ENCODE measurements at places on chromosomes 5 and 9.

DNA sequence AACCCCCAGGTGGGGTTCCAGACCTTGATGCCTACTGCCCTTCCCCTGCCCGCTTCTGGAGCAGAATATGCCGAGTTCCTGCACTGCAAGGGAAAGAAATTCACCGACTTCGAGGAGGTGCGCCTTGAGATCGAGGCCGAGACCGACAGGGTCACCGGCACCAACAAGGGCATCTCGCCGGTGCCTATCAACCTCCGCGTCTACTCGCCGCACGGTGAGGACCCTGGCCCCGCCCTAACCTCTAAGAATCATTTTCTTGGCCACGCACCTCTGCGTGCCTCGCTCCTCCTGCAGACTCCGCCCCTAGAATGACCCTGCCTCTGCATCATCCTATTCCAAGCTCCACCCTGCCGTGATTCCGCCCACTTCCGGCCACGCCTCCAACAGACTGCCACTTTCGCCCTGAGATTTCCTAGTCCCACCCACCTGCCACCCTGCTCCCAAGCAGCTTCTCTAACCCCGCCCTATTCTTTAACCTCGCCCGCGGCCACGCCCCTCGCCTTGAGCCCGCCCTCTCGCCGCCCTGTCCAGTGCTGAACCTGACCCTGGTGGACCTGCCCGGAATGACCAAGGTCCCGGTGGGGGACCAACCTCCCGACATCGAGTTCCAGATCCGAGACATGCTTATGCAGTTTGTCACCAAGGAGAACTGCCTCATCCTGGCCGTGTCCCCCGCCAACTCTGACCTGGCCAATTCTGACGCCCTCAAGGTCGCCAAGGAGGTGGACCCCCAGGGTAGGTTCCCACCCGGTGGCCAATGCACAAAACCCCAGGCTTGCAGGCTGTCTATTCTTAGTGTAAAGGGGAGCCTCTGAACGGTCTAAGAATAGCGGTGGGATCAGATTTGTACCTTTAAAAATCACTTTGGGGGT lies 15.6 kb downstream of the DNM1 start:
- peak overlapping the region; percentile 97 for H3K27ac ChIP-seq
- H3K36me3 ChIP-seq, result peaks cover 24% of the 10 kb centered on the region
- H3K27me3 ChIP-seq, result peaks cover 4% of the 10 kb centered on the region
- peaks cover 12% of the 10 kb centered on the region for H3K4me1 ChIP-seq
- peak overlapping the region; percentile 75 for H3K4me3 ChIP-seq
- peak; percentile 99 for DNase-seq

DNA sequence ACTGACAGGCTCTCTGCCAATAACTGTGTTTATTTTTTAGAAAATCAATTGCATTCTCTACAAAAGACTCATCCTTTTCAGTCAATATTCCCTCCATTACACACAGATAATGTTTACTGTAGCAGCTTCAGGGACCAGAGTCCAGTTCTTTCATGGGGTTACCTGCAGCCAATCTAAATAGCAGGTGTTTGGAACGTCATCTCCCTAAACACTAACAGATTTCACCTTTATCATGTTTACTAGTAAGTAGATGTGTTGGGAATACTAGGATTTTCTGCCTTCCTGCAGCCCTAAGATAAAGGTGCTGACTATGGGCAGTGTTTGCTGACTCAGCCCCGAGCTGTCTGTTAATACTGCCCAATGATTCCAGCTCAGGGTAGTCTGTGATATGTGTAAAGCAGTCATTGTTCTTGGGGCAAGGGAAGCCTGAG lies 447.0 kb downstream of the KIF4B start:
- H3K27ac ChIP-seq, result no peak overlapping the region
- no peak overlapping the region for H3K4me3 ChIP-seq
- H3K36me3 ChIP-seq, result peaks cover 3% of the 10 kb centered on the region
- no peaks in the 10 kb centered on the region for H3K27me3 ChIP-seq
- no peak for DNase-seq

- no peak overlapping the region for H3K27ac ChIP-seq
- H3K36me3 ChIP-seq, result no peaks in the 10 kb centered on the region
- no peak overlapping the region for H3K4me3 ChIP-seq
- no peak for DNase-seq
Observed at GRCh38 chr5:34585601-34586104, 70.5 kb upstream of the RAI14 start.

- no peak overlapping the region for H3K4me3 ChIP-seq
- no peaks in the 10 kb centered on the region for H3K4me1 ChIP-seq
- H3K36me3 ChIP-seq, result no peaks in the 10 kb centered on the region
- H3K27ac ChIP-seq, result no peak overlapping the region
- no peak for DNase-seq
Observed at GRCh38 chr9:111050819-111051218, 12.5 kb upstream of the LPAR1 start.

- H3K4me3 ChIP-seq, result no peak overlapping the region
- H3K27me3 ChIP-seq, result peaks cover 4% of the 10 kb centered on the region
- no peaks in the 10 kb centered on the region for H3K36me3 ChIP-seq
Observed at GRCh38 chr5:134026521-134027287, 21.9 kb upstream of the VDAC1 start.

DNA sequence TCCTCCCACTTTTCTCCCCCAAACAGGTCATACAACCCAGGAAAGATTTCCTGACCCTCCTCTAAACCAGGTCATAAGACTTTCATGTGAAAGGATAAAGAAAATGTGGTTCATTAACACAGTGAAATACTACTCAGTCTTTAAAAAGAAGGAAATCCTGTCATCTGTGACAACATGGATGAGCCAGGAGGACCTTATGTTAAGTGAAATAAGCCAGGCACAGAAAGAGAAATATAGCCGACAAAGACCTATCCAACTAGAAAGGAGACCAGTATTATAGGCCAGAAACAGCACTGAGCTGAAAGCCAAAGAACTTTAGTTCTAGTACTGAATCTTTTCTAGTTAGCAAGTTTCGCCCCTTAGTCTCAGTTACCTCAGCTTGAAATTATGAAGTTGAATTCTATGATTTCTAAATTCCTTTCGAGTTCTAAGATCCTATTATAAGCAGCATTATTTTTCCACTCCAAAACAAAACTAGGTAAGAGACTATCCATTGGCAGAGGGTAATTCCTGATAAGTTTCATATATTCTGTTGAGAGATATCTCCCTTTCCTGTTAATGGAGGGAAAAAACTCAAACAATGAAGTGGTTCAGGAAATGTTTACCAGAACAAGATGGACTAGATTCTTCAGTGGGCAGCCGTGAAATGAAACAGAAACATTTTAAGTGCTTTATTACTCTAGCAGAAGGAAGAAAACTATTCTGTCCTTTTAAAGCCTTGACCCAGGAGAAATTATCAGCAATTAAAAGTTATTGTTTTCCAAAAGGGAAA lies 42.5 kb downstream of the GNA14 start:
- H3K4me3 ChIP-seq, result no peak overlapping the region
- H3K4me1 ChIP-seq, result peaks cover 82% of the 10 kb centered on the region
- H3K27me3 ChIP-seq, result no peaks in the 10 kb centered on the region

DNA sequence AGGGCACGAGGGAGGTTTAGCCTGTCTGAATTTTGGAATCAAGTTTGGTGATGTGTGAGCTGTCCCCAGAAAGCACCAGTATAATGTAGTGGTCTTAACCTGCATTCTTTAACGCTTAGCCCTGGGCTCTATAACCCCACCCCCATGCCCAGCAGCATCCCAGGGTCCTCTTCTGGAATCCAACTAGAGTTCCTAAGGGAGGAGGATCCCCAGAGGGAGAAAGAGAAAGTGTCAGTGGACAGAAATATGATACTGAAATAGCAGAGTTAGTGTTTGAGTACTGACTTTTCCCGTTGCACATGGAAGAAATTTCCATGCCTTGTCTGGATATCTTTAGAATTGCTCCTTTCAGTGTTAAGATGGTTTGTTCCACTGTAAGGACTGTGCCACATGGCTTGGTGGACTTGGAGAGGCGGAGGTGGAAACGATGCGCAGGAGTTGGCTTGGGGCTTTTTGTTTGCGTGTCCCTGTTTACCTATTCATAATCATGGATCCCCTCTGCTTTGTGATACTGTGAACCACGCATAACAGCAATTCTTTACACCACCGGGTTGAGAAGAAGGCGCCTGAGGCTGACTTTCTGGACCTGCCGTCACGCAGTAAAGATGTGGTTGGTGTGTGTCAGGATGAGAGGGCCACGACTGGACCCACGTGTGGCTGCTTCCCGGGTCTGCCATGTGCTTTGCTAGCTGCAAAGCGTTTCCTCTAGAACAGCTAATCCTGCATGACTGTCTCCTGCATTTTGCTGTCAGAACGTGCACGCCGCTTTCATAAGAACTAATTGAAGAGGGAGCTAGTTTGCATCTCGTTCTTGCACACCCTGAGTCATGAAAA lies 142.3 kb downstream of the SMARCA2 start:
- H3K4me1 ChIP-seq, result peaks cover 61% of the 10 kb centered on the region
- no peak for DNase-seq
- no peaks in the 10 kb centered on the region for H3K36me3 ChIP-seq
- peak overlapping the region; percentile 99 for H3K27ac ChIP-seq
- no peaks in the 10 kb centered on the region for H3K27me3 ChIP-seq
- H3K4me3 ChIP-seq, result peak overlapping the region; percentile 55

DNA sequence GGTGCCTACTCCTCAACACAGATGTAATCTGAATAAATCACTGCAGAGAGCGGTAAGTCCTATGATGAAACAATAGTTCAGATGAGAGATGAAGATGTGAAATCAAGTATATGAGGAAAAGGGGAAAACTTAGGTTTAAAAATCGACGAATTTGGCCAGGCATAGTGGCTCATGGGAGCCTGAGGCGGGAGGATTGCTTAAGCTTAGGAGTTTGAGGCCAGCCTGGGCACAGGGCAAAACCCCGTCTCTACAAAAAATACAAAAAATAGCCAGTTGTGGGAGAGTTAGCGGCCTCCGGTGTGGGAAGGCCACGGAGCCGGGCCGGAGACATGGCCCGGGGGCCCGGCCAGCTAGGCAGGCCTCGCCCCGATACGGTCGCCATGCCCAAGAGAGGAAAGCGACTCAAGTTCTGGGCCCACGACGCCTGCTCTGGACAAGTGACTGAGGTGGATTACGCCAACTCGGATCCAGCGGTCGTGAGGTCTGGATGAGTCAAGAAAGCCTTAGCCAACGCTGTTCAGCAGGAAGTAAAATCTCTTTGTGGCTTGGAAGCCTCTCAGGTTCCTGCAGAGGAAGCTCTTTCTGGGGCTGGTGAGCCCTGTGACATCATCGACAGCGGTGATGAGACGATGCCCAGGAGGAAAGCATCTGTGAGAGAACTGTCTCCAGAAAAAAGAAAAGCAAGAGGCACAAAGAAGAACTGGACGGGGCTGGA lies 62.8 kb upstream of the SUB1 start:
- no peaks in the 10 kb centered on the region for H3K27me3 ChIP-seq
- H3K4me3 ChIP-seq, result no peak overlapping the region
- H3K27ac ChIP-seq, result no peak overlapping the region
- H3K4me1 ChIP-seq, result no peaks in the 10 kb centered on the region
- DNase-seq, result no peak
- H3K36me3 ChIP-seq, result no peaks in the 10 kb centered on the region

DNA sequence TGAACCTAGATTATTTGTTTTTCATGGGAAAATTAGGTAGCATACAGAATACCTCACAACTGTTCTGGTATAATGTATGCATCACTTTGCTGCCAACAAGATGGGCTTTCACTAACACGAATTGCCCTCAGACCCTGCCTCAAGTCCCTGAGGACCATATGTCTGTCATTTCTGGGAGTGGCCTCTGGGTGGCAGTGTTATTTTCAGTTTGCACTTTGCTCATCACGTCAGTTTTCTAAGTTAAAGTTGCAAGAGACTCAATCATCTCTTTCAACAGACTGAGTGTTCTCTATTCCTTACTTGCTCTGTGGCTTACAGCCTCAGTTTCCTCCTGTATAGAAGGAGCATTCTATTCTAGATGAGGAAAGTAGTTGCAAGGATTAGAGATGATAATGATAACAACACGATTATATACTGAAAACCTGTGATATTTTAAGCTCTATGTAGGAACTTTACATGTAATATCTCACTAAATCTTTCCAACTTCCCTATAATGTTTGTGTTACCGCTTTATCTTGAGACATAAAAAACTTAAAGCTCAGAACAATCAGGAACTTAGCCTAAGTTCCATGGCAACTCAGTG lies 55.7 kb downstream of the TSSK1B start:
- H3K27me3 ChIP-seq, result no peaks in the 10 kb centered on the region
- H3K36me3 ChIP-seq, result no peaks in the 10 kb centered on the region
- peak; percentile 76 for DNase-seq
- H3K27ac ChIP-seq, result no peak overlapping the region

DNA sequence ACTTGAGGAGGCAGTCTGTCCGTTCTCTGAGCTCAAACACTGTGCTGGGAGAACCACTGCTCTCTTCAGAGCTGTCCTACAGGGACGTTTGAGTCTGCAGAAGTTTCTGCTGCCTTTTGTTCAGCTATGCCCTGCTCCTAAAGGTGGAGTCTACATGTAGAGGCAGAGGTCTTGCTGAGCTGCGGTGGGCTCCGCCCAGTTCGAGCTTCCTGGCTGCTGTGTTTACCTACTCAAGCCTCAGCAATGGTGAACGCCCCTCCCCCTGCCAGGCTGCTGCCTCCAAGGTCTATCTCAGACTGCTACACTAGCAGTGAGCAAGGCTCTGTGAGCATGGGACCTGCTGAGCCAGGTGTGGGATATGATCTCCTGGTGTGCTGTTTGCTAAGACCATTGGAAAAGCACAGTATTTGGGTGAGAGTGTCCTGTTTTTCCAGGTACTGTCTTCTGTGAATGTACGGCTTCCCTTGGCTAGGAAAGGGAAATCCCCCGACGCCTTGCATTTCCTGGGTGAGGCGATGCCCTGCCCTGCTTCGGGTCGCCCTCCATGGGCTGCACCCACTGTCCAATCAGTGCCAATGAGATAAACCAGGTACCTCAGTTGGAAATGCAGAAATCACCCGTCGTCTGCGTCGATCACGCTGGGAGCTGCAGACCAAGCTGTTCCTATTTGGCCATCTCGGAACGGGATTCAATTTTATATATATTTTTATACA lies 58.5 kb downstream of the CNTRL start:
- peak; percentile 68 for DNase-seq
- H3K36me3 ChIP-seq, result peaks cover 9% of the 10 kb centered on the region
- no peak overlapping the region for H3K27ac ChIP-seq

DNA sequence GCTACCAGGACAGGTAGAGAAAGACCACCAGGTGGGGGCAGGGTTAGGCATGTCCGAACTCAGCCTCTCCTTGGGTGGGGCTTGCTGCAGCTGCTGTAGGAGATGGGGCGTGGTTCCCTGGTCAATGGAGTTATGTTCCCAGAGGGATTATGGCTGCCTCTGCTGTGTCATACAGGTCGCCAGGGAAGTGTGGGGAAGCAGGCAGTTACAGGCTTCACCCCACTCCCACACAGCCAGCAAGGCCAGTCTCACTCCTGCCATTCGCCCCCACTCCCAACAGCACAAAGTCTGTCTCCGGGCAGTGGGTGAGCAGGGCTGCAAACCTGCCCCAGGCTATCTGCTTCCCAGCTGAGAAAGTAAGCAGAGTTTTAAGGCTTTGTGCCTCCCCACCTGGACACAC lies 20.0 kb upstream of the CEP72 start:
- no peak overlapping the region for H3K4me3 ChIP-seq
- H3K27me3 ChIP-seq, result peaks cover 58% of the 10 kb centered on the region
- H3K4me1 ChIP-seq, result peaks cover 7% of the 10 kb centered on the region
- DNase-seq, result no peak

GRCh38 chr9:31556667-31557463 lies 827.6 kb upstream of the ACO1 start:
- no peaks in the 10 kb centered on the region for H3K36me3 ChIP-seq
- H3K4me3 ChIP-seq, result no peak overlapping the region
- H3K4me1 ChIP-seq, result no peaks in the 10 kb centered on the region
- DNase-seq, result no peak

GRCh38 chr5:138737494-138738265 lies 15.5 kb upstream of the CTNNA1 start:
- DNase-seq, result no peak
- H3K4me3 ChIP-seq, result no peak overlapping the region
- H3K27ac ChIP-seq, result 0 out of 2 replicates have a peak overlapping the region, but pooled peaks have one; percentile 41
- H3K36me3 ChIP-seq, result no peaks in the 10 kb centered on the region
- H3K27me3 ChIP-seq, result no peaks in the 10 kb centered on the region
